Choroid plexus epithelial cell (primary cell): ENCODE measurements at places on chromosomes 13 and 19.
A peak's percentile ranks its signal among the peaks of the same experiment; 100 is the strongest.

DNA sequence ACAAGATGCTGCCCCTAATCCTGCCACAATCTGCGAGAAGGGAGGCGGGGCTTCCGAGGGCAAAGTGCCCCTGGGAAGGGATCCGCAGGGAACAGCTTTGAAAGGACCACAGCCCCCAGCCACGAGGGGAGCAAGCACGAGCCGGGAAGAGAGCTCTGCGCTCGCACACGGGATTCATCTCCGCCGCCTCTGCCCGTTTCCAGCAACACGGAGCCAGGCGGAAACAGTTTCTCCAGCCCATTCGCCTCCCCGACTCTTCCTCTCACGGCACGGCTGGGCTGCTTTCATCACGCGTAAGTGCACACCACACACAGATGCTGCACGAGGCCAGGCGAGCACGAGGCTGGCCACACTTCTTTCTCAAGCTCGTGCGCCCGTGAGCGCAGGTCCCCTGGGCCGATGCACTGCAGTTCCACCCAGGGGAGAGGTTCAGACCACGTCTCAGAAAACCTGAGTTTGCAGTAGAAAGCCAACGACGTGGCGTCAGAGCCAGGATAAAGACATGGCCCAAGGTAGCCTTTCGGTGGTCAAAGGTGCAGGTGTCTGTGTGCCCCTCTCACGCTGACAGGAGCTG is 33.6 kb downstream of the NAXD start:
- DNase-seq: no peak

DNA sequence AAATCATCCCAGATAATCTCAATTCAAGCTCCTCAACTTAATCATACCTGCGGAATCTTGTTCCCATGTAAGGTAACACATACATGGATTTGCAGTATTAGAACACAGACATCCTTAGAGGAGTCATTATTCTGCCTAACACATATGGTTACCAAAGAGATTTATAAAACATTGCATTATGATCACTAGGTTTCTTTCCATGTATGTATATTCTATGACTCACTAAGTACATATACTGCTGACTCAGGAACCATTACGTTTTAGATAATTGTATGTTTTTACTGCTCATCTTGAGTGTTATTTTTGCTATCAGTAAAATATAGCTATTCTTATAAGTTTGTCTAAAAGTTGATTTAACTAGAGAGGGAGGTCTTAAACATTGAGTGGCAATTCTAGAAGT is 182.9 kb downstream of the SLITRK6 start:
- DNase-seq: no peak

GRCh38 chr19:7223429-7223828 is 70.8 kb downstream of the INSR start:
- no peak for DNase-seq

- DNase-seq: no peak
These were observed 28.8 kb downstream of the LSM14A start for GRCh38 chr19:34201133-34201532.

GRCh38 chr19:14411161-14411937 is 7.8 kb downstream of the DDX39A start:
- DNase-seq: no peak

DNA sequence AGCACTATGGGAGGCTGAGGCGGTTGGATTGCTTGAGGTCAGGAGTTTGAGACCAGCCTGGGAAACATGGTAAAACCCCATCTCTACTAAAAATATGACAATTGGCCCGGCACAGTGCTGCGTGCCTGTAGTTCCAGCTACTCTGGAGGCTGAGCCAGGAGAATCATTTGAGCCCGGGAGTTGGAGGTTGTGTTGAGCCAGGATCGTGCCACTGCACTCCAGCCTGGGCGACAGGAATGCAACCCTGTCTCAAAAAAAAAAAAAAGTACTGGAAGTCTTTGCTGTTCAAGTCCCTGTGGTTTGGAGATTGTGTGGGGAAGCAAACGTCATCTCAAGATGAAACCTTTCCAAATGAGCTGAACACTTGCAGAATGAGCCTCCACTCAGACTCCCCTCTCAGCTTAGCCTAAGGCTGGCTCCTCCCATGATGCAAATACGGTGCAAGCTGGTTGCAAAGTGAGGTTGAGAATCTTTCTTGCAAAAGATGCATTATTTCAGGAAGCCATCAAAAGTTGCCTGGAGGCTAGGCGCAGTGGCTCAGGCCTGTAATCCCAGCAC is 46.2 kb downstream of the MYO9B start:
- DNase-seq: peak; percentile 30
